Osteocyte (in vitro differentiated cells): ENCODE measurements at places on chromosomes 13 and 19. TPM values are rescaled to one million over a fixed set of nuclear protein-coding genes. Genes with fewer than 3 reads are reported as not detected.

SIGLEC10 gene
- total RNA-seq, result not detected in 2 replicates

SRRM5 gene
- total RNA-seq, result 0.24 and 0.35 TPM in 2 replicates

LRRC63 gene
- not detected in 2 replicates for total RNA-seq

HCST gene
- total RNA-seq, result 0.81 and 0.97 TPM in 2 replicates

TUBA3C gene
- not detected in 2 replicates for total RNA-seq

ZNF728 gene
- not detected in 2 replicates for total RNA-seq

B3GNT3 gene
- total RNA-seq, result not detected in 2 replicates

DNA sequence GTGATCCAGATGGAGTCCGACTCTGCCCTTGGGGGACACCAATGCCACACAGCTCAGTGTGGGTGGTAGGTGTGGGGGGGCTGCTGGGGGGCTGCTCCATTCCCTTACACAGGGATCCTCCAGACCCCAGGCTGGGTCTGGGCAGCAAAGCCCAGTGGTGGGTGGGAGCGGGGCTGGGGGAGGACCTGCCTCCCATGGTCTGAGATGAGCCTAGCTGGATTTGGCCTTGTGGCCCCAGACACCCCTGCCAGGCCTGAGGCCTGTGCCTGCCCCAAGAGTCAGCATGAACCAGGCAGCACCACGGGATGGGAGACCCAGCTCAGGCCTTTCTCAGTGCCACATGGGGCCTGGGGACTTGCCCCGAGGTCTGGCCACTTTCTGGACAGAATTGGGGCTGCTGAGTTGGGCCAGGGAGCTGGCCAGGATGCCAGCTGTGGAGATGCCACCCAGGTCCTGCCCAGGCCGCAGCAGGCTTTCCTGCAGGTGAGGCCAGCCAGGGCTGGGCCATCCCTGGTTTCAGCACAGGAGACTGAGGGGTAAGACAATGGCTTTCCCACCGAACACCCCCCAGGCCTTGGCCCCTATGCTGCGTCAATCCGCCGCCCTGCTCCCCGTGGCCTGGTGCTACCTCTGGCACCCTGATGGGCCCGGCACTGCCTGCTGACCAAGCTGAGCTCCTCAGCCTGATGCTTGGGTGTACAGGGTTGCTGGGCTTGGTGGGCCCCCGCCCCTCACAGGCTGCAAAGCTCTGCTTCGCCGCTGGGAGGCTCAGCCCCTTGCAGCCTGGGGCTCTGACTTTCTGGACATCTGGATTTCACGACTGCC, 24.2 kb downstream of the CEBPG start:
- DNase-seq, result no peak

DNA sequence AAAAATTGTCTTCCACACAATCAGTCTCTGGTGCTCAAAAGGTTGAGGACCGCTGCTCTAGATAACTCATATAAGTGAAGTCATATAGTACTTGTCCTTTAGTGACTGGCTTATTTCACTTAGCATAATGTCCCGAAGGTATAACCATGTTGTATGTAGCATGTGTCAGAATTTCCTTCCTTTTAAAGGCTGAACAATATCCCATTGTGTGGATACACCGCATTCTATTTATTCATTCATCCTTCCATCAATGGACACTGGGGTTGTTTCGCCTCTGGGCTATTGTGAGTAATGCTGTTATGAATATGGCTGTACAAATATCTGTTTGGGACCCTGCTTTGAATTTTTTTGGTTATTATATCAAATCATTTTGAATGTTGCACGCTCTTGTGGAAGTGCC, 4.6 kb upstream of the LYPD5 start:
- no peak for DNase-seq

DNA sequence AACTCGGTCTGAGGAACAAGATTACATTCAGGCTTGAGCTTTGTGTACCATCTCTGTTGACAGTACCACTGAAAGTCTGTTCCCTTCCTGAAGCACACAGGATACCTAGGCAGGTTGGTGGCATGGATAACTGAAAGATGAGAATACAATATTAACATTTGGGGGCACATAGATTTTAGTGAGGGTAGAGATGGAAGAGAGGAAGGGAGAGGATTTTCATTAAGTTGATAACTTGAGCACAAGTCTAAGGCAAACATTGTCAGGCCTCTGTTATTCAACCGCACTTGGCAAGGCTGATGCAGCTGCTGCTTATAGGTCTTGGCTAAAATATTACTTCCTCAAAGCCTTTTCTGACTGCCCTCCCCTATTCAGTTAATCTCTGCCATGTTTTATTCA, 10.9 kb downstream of the MIR17HG start:
- DNase-seq, result no peak

DNA sequence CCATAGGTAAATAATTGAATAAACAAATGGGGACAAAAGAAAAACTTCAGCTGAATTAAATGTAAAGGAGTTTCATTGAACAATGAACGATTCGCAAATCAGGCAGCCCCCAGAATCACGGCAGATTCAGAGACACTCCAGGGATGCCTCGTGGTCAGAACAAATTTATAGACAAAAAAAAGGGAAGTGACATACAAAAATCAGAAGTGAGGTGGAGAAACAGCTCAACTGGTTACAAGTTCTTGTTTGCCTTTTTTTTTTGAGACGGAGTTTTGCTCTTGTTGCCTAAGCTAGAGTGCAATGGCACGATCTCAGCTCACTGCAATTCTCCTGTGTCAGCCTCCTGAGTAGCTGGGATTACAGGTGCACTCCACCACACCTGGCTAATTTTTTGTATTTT, 5.7 kb downstream of the ZNF566 start:
- DNase-seq, result no peak

DNA sequence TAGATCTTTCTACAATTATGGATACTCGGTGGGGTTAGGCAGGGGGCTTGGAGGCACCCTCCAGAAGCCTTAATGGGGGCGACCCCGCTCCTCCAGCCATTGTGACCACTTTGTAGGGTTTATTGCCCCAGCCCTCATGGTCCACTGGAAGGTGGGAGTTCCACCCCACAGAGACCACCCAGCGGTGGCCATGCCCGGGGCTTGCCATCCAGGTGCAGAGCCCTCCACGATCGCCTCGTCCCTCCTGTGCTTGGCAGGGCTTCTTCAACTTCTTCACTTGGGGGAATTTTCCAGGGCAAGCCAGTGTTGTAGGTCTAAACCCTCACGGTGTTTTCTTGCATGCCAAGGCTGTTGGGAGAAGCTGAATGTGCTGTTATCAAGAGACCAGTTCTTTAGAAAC, 16.1 kb downstream of the ZNF536 start:
- DNase-seq, result peak; percentile 75

GRCh38 chr19:1672769-1673644, 20.6 kb upstream of the TCF3 start:
- DNase-seq, result no peak

GRCh38 chr13:36313047-36313969, 15.7 kb upstream of the CCDC169 start:
- DNase-seq, result no peak

DNA sequence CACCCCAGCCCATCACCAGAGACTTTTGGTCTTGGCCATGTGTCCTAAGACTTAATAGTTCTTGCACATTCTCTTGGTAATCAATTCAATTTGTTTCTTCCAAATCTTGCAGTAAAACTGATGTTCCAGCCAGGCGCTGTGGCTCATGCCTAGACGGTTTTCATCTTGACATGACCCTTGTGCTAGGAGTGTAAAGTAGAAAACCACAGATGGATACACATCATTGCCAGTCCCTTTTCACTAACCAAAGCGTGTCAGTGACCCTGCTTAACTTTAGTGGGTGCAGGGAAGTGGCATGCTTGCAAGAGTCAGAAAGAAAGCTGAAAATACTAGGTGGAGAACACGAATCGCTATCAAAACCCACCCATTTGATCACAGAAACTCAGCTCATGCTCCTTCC, 18.0 kb upstream of the CD70 start:
- DNase-seq, result peak; percentile 21

DNA sequence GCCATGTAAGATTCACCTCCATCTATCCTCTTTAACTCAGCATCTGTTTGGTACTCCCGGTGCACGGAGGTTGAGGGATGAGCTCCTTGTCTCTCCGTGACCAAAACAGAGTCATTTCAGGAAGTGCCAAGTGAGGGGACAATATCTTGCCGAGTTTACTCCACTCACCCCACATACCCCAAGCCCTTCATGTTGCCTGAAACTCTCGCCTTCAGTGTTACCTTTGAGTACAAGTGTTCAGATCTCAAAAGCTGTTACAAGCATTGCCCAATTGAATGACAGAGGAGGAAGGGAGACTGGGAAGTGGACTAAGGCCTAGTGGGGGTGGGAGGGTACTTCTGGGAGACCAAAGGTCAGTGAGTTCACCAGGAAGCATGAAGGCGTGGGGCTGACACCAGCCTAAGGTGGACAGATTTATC, 6.0 kb upstream of the SIGLEC12 start:
- DNase-seq, result peak; percentile 60

- DNase-seq, result no peak
Measured at GRCh38 chr13:90272356-90272755, 1075.1 kb upstream of the MIR17HG start.

DNA sequence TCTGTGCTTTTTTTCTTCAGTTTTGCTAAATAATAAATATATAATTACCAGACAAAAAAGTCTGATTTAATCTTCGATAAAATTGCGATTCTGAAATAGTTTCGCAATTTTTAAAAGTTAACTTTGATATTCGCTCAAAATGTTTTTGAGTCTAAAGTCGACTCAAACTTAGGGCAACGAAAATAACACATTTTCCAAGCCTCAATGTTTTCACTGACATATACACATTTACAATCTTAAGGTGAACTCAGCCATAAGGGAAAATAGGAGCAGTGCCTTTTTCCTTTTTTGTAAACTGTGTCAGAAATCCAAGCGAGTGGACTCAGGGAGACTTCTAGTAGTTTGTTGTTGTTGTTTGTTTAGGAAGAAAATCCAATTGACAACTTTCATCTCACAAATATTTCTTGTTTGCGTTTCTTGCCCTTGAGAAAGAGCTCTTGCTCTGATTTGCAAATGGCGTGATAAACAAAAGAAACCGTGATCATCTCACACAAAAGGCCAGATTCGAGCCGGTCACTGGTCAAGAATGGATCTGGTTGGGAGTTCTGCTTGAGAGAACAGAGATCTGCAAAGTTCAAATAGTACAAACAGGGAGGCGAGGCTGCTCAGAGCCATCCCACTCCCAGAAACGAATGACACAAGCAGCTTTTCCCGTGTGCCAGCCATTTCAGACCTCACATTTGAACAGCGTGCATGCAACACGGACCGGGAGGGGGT, 2.1 kb downstream of the SOX21 start:
- peak; percentile 15 for DNase-seq

GRCh38 chr13:100798739-100799361, 124.3 kb upstream of the TMTC4 start:
- no peak for DNase-seq

DNA sequence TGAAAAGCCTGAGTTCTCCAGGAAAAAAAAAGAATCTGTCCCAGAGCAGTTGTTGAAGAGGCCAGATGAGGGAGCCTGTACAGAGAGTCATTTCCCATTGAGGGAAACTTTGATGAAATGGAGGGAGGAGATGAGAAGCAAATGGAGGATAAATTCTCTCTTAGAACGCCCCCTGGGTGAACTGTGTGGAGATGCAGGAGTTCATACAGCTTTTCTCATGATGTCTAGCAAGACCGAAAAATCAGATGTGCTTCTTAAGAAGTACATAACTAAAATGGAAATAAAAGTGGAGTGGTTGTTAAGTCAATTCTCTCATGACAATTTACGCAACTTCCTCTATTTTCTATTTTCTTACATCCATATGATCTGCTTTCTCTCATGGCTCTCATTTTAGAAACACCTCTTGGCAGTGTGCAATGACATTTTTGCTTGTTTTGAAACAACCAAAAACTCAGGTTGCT, 1263.1 kb downstream of the PCDH9 start:
- DNase-seq, result no peak

DNA sequence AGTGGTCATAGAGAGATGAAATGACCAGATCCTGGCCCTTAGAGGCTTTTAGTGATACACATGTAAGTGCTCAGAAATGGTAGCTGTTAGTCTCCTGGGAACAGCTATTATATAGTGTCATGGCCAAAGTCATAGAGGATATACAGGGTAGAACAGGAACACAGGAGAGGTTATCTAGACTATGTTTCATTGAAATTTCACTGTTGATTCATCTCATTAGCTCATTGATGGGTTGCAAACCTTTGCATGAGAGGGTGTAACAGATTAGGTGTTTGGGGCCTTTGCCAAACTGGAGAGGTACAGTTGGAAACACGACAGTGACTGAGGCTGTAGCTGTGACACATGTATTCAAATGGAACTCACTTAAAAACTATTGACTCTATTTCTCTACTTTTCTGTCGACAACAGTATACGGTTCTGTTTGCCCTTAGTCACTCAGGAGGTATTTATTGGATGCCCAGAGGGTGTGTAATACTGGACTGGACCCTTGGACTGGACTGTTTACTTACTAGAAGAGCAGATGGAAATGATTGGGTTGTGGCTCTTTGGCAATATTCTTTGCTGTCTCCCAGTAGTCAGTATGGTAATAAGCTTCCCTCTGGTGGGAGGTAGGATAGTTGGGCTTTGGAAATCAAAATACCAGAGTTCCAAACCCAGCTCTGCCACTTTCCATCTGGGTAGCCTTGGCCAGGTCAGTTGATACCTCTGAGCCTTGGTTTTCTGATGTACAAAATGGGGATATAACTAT, 29.8 kb downstream of the ARHGAP35 start:
- DNase-seq, result peak; percentile 44

DNA sequence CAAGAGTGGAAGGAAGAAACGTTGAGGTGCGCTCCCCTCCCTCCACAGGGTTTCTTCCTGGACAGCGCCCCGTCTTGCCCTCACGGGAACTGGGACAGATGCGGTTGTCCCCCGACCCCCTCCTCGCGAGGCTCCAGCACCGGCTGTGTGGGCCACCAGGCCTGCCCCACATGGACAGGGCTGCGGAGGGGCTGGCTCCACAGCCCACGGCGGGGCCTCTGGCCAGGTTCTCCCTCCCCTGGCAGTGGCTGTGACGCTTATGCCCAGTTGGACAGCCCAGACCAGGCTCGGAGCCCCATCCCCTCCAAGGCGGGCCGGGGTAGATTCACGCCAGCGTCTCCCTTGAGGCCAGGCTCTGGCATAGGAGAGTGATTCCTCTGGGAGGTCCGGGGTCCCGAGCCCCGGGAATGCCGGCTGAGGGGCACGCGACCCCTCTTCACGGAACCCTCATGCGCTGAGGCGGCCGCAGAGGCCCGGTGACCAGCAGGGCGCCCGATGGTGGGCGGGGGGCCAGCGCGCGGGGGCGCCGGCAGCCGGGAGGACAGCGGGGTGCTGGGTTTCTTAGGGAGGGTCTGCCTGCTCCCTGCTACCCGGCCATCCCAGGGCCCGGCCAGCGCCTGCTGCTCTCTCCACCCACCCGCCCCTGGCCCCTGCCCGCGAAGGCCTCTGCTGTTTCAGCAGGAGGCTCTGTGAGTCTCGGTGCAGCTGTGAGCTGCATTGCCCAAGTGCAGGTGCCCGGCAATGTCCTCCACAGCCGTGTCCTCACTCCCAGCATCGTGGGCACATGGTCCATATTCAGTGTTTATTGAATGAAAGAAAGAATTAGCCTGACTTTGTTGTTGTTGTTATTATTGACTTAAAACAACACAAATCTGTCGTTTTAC, 20.3 kb upstream of the GAS6 start:
- peak; percentile 85 for DNase-seq
